Stimulated activated CD4-positive, alpha-beta T cell treated with anti-CD3 and anti-CD28 coated beads, Interleukin-1b, Interleukin-23, amount 100 ng/mL, for 24 hours (primary cell): ENCODE measurements at places on chromosomes 5 and 9.

GRCh38 chr5:15500325-15501001 is 483 bp downstream of the FBXL7 start:
- DNase-seq = no peak

- DNase-seq = no peak
Measured at GRCh38 chr5:74903165-74903787, 37.1 kb upstream of the FAM169A start.

DNA sequence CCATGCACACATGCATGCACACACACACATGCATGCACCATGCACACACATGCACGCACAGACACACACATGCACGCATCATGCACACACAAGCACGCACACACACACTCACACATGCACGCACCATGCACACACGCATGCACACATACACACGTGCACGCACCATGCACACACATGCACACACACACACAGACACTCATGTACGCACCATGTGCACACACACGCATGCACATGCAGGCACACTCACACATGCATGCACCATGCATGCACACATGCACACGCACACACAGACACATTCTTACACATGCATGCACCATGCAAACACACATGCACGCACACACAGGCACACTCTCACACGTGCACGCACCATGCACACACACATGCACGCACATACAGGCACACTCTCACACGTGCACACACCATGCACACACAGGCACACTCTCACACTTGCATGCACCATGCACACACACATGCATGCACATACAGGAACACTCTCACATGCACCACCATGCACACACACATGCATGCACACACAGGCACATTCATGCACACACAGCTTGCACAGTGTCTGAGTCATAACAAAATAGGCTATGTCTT is 117.5 kb downstream of the TENT4A start:
- no peak for DNase-seq

- DNase-seq = no peak
Measured at GRCh38 chr5:43274435-43275114, 38.6 kb downstream of the HMGCS1 start.

DNA sequence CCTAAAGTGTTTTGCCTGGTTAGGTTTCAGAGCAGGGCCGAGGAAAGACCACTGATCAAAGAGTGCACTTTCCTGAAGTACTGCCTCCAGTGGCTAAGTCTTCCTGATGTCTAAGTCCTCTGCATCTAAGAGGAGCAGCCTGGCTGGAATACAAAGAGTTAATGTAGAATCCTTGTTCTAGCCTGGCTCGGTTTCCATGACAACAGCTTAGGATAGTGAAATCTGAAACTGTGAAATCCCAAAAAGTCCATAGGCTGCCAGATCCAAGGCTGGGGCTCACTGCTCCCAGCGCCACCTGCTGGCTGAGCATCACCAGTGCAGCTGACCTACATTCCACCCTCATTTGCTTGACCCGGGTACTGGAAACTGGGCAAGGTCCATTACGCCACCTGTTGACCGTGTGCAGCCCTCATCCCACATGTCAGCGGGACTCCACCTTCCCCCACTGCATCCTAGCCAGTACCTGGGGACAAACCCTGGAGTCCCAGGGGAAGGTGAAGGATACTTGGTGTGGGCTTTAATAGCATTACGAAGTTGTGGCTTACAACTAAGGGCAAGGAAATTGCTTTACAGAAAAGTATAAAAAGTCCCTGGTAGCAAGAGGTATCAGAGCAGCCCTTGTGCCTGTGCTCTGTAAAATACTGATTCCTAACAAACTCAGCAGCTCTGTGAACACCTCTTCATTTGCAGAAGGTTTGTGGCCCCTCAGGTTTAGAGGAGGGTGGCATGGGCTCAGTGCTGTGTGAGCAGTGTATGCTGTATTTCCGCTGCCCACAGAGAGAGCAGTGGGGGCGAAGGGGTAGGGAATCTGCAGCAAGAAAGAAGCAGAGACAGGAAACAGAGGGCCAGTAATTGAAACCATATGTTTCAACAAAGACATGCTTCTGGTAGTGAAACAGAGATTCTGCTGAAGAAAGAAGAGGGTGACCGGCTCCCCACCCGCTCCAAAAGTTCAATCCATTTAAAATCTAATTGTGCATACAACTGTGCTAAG is 36.0 kb downstream of the PCDHGC5 start:
- no peak for DNase-seq

- no peak for DNase-seq
Measured at GRCh38 chr5:74085186-74085585, 459.2 kb downstream of the ARHGEF28 start.

GRCh38 chr5:122499585-122499984 is 187.5 kb downstream of the SNCAIP start:
- no peak for DNase-seq

DNA sequence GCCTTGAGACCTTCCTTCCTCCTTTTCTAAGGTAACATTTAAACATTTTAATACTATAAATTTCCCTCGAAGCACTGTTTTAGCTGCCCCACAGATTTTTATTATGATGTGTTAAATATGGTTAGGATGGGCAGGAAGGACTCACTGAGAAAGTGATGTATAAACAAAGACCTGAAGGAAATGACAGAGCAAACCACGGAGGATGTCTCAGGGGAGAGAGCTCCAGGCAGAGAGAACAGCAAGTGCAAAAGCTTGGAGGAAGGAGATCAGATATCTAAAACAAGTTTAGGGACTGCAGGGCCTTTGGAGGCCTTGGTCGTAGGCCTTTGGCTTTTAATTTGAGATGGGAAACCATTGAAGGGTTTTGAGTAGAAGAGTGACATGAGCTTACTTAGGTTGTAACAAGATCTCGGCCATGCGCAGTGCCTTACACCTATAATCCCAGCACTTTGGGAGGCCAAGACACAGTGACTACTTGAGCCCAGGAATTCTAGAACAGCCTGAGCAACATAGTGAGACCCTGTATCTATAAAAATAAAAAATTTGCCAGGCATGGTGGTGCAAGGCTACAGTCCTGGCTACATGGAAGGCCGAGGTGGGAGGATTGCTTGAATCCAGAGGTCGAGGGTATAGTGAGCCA is 35.5 kb upstream of the LRRTM2 start:
- DNase-seq = no peak

GRCh38 chr9:1332156-1332555 is 282.0 kb downstream of the DMRT2 start:
- no peak for DNase-seq

GRCh38 chr5:95384485-95385213 is 6.5 kb upstream of the FAM81B start:
- DNase-seq = no peak

DNA sequence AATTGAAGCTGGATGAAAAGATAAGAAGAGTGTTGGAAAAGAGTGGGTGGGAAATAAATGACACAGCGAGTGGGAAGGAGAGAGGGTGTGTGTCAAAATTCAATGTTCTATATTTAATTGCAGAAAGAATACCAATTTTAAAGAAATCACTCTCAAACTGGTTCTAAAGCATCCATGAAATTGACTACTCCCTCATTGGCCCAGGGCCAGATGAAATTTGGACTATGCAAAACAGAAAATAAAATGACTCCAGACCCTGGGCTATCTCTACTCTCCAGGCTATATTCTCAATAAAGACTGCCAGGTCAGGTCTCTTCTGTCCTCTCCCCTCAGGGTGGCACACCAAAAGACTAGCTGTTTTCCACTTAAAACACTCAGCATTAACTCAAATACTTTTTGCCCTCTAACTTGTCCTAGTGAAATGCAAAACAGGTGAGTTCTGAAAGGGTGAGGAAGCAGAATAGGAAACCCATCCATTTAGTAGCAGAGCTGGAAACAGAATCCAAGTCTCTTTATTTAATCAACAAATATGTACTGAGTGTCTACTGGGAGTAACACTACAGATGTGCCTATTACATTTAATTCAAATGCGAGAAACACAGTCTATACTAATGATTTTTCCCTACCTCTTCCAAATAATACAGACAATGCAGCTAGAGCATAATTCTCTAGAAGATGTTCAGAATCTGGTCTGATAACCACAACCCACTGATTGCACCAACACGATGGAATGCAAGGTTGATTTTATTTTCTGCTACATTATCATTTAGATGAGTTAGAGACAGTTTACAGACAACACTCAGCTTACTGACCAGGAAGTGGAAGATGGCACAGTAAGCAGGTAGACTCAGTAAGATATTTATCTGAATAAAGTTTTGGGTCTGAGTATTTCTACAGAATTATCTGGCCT is 42.1 kb downstream of the EFCAB9 start:
- no peak for DNase-seq

GRCh38 chr5:17219006-17219422 is 1.6 kb downstream of the BASP1 start:
- no peak for DNase-seq

DNA sequence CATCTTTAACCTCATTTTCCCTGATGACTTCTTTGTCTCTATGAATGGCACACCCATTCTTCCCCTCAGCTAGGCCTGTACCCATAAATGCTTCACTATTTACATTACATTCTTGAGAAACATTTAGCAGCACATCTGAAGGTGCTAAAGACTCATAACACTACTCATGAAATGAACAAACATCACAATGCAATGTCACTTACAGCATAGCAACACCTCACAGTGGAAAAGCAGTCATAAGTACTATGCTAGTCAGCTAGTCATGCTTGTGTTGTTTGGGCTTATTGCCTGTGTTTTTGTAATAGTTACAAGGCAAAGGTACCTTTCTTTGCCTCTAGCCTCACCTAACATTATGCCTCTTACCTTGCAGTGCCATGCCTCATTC is 228.9 kb downstream of the KIAA0825 start:
- DNase-seq = no peak

GRCh38 chr5:172775326-172776234 is 4.6 kb upstream of the DUSP1 start:
- DNase-seq = no peak

GRCh38 chr5:138334867-138335447 is 3.1 kb upstream of the FAM53C start:
- no peak for DNase-seq

DNA sequence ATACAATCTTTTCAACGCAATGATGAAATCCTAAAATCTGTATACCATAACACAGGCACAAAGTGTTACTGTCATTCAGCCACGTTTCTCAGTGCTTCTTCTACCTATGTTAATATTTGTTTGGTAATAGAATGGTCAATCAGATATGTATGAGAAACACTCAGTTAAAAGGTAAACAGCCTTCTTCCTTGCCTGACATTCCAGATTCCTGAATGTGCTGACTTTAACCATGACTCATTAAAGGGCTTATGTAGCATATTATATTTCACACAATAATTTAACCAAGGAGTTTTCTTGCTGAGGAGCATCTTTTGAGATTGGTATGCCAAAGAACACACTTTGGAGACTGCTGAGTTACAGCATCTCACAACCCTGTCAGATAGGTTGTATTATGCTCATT is 187.6 kb downstream of the CETN3 start:
- no peak for DNase-seq

DNA sequence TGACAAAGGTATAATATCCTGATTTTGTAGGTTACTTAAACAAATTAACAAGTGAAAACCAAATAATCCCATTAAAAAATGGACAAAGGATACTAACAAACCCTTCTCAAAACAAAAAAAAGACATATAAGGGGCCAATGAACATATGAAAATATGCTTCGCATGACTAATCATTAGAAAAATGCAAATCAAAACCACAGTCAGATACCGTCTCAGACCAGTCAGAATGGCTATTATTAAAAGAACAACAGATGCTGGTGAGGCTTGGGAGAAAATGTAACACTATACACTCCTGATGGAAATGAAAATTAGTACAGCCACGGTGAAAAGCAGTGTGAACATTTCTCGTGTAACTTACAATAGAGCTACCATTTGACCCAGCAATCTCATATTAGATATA is 1542.2 kb upstream of the CDH9 start:
- no peak for DNase-seq

DNA sequence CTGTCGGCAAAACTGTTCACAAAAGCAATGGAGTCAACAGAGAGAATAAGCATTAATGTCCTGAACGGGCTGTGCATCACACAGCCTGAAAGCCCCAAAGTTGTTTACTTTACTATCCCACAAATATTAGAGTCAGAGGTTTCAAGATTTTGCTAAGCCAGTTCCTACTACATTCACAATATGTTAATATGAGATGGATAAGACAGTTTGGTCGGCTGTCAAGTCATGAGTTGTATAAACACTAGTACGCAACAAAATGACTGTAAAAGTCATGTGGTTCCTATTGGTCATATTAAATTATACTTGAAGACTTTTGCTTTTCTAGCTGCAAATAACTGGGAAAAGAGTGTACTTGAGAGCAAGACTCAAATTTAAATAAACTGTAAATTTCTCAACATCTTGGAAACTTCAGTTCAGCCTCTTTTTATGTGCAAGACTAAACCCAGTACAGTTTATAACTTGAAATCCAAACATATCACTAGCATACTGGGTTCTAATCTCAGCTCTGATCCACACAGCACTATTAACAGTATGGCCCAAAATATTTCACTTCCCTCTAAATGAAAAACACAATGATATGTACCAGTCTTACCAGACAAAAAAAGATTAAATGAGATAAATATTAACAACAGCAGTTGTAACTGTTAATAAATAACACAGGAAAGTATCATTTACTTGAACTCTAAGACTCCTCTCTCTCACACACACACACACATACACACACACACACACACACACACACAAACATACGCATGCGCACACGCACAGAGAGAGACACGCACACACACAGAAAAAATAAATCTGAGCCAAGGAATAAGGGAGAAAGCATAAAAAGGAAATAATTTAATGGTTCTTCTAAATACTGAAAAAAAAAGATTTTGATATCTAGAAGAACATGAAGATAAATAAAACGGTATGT is 33.1 kb downstream of the FANCC start:
- DNase-seq = no peak

DNA sequence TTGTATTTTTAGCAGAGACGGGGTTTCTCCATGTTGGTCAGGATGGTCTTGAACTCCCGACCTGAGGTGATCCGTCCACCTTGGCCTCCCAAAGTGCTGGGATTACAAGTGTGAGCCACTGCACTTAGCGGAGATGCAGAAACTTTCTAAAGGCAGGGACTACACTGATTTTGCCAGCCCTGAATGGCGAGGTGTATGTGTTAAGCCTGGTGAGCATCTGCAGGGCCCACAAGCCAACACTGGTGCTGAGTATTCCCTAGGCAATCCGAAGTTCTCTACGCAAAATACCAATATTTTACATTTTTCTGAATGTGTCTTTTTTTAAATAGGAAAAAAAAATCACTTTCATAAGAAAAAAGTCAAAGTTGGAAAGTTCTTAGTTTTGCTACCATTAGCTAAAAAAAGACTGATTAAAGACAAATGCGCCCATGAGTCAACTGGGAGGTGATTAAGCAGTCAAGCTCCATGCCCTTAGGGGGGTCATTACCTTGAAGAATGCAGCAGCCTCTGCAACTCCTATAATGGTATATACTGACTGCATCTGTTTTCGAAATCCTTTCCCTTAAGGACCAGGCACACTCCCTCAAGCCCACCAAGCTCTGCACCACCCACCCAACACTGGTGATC is 502.8 kb downstream of the BNC2 start:
- no peak for DNase-seq

GRCh38 chr5:164289526-164289925 is 784.1 kb downstream of the MAT2B start:
- DNase-seq = no peak
